CD4-positive, alpha-beta T cell treated with Interleukin-4 for 1 hour (primary cell): ENCODE measurements at places on chromosomes 2 and 18.

GRCh38 chr2:121480826-121481225 lies 49.9 kb upstream of the RNU4ATAC start:
- DNase-seq: no peak

- DNase-seq: no peak
Observed at GRCh38 chr2:241310917-241311566, 4.4 kb downstream of the HDLBP start.

DNA sequence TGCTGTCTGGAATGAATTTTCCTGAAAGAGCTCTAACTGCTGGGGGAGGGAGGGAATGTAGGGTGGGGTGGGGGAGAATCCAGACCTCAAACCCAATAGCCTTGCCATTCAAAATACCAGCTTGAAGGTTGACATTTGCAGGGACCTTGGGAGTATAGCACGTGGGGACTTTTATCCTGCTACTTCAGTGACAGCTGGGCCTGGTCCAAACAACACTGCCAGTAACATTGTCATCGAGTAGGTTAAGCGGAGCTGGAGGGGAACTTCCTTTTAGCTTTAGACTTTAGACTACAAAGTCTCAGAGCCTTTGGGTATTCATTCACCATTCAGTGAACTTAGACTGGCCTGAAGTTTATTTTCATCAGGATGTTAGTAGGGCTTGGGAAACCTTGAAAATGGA lies 248.7 kb downstream of the MEIS1 start:
- no peak for DNase-seq

GRCh38 chr2:83584672-83585071 lies 874.4 kb downstream of the SUCLG1 start:
- no peak for DNase-seq

GRCh38 chr2:162524192-162524591 lies 180.3 kb downstream of the GCA start:
- no peak for DNase-seq
